ENCODE measurements at places on chromosomes 1 and 21. TPM values are rescaled to one million over a fixed set of nuclear protein-coding genes. Genes with fewer than 3 reads are reported as not detected.

- DNase-seq = no peak
Measured at GRCh38 chr1:243946946-243947345, 96.9 kb upstream of the AKT3 start.

- DNase-seq = no peak
Measured at GRCh38 chr1:5682626-5683225, 309.5 kb downstream of the NPHP4 start.

GRCh38 chr1:118123116-118123839 is 61.8 kb downstream of the SPAG17 start:
- no peak for DNase-seq

The NCAM2 gene
- not detected for total RNA-seq

The WDR64 gene
- total RNA-seq = not detected

The CHI3L1 gene
- 1.0 TPM for total RNA-seq

All from natural killer cell (primary cell).